ENCODE measurements at places on chromosomes 6 and 20.

DNA sequence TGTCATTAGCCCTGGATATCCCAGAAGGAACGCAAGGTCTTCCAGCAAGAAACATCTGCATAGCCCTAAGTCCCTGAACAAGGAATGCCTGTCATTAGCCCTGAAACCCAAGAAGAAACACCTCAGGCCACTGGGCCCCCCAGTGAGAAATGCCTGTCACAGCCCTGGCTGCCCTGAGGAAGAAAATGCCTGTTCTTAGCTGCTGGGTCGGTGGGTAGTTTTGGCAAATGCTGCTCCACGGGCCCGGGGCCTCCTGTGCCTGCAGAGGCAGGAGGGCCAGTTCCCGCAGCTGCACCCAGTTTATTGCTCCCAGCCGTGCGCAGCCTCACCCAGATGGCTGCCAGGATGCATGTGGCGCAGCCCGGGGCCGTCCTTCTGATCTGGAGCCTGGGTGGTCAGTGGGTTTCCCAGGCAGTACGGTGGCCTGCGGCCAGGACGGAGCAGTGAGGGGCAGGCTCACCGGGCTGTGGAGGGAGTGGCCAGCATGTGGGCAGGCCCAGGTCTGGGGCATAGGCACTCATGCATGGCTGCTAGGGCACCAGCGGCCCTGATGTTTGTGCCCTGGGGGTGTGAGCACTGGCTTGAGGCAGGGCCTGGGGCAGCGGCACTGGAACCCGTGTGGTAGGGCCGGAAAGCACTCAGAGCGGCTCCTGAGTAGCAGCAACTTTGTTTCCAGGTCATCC, 219.0 kb downstream of the ERMARD start:
- no peaks in the 10 kb centered on the region for H3K27me3 ChIP-seq
- no peaks in the 10 kb centered on the region for H3K36me3 ChIP-seq
- DNase-seq = no peak
- H3K27ac ChIP-seq = no peak overlapping the region
- H3K4me1 ChIP-seq = peaks cover 4% of the 10 kb centered on the region
- no peak overlapping the region for H3K4me3 ChIP-seq

DNA sequence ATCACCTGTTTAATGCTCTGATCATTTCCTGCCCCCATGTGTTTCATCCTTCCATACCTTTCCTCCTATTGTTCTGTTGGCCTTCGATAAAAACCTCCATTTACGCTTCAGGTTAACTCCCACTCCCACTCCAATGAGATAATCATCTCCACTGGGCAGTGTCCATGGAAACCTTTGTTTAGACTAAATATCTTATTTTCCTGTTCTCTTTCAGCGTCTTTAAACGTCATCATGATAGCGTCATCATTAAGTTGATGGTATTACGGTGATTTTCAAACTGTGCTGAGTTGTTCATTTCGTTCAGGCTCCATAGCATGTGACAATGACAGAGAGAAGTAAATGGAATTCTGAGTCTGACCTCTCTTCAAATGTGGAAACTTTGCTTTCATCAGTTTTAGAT, 970.5 kb upstream of the SLC35B3 start:
- H3K27ac ChIP-seq = no peak overlapping the region
- no peaks in the 10 kb centered on the region for H3K4me1 ChIP-seq

DNA sequence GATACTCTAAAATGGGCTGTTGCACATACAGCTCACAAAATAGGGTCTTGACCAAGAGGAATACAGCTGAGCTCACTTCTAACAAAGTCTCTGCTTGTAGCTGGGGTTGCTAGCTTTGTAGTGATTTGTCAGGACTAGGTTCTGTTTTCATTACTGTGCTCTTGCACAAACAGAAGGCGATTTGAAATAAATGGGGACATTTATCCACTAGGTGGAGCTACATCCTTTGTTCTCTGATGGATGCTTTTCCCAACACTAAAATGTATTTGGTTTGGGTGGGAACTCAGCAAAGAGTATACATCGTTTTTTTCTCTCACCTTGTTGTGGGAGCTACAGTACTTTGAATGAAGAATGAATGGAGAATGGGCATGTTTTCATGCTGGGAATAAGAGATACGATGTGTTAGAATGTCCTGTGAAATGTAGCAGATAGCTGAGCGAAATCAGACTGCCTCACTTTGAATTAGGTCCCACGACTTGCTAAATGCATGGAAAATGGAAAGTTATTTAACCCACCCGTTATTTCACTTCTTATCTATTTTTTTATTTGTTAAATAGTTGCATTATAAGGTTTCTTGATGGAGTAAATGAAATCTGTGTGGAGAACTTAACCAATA, 494.7 kb upstream of the MAP3K7 start:
- H3K36me3 ChIP-seq = no peaks in the 10 kb centered on the region
- no peaks in the 10 kb centered on the region for H3K4me1 ChIP-seq
- no peak overlapping the region for H3K27ac ChIP-seq
- no peak for DNase-seq
- H3K27me3 ChIP-seq = no peaks in the 10 kb centered on the region
- no peak overlapping the region for H3K4me3 ChIP-seq

DNA sequence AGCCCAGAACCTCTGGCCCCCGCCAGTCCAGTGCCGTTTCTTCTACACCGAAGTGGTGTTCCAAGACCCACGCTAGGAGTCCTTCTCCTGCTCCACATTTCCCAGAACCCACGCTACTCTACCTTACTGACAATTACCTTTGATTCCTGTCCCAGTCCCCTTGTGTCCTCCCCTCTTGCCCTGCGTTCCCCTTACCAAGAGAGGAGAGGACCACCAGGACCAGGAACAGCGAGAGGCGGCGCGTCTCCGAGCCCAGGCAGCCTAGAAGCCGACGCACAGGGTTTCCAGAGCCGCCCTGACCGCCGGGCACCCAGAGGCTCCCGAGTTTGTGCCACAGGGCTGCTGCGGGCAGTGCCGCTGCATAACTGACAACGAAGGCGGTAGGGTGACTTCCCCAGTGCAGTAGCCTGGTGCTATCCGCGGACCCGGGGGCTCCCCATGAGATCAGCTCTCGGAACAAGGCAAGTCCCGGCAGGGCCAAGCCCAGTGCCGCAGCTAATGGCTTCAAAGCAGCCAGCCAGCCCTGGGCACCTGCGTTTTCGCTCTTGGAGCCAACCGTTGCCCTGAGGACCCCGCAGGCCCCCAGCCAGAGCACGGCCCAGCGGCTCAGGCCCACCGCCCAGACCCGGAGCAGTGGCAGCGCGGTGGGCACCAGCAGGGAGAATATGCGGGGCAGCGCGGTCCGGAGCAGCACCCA, 512 bp downstream of the TAP1 start:
- H3K36me3 ChIP-seq = peaks cover 83% of the 10 kb centered on the region
- peaks cover 74% of the 10 kb centered on the region for H3K4me1 ChIP-seq
- H3K27ac ChIP-seq = peak overlapping the region; percentile 96
- peak; percentile 84 for DNase-seq
- no peaks in the 10 kb centered on the region for H3K27me3 ChIP-seq

GRCh38 chr20:33005132-33005566, 916 bp upstream of the SUN5 start:
- H3K27me3 ChIP-seq = no peaks in the 10 kb centered on the region
- peaks cover 30% of the 10 kb centered on the region for H3K4me1 ChIP-seq
- H3K4me3 ChIP-seq = no peak overlapping the region
- no peaks in the 10 kb centered on the region for H3K36me3 ChIP-seq

DNA sequence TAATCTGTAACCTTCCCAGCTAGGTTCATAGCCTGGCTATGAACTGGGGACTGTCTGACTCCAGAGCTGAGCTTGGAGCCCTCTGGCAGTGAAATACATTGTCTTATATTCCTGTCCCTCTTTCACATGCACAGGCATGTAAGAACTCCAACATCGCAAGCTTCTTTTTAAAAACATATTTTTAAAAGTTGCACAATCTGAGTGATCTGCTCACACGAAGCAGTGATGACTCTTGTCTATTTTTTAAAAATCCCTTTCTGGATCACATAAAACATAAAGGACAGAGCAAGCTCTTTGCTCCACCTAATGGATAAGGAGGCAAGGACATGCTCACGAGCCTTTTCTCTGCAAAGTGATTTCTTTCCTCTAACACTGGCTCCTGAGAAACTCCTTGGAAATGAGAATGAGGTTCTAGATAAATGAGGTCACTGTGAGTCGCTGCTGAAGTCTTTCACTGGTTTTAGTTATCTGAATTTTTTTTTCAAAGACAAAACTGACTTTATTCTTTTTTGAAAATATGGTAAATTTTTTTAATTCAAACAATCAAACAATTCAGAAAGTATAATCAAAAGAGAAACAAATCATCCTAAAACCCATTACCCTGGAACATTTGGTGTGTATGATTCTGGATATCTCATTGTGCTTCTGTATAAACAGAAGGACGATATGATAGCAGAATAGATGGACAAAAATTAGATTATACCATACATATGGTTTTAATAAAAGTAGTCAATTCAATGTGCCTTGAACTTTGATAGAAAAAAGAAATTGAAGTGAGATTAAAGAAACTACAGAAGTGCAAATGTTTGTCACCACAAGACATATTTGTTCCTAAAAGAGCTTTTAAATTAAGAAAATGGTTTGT, 30.8 kb downstream of the IL20RA start:
- H3K36me3 ChIP-seq = no peaks in the 10 kb centered on the region
- H3K27ac ChIP-seq = no peak overlapping the region
- peaks cover 52% of the 10 kb centered on the region for H3K27me3 ChIP-seq
- DNase-seq = no peak
- no peak overlapping the region for H3K4me3 ChIP-seq

DNA sequence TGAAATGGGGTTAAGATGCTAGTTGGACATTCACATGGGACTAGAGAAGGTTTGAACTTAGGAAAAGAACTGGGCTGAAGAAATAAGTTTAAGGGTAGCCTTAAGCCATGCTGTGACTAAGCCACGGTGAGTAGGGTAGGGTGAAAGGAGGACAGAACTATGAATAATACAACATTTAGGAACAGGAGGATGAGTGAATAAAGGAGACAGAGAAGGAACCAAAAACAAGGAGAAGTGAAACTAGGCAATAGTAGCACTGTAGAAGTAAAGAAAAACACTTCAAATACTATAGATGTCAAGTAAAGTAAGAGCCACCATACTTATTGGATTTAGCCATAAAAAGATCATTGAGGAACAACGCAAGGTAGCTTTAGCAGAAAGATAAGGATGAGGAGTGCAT, 111.2 kb downstream of the KCNQ5 start:
- H3K4me3 ChIP-seq = no peak overlapping the region
- H3K27me3 ChIP-seq = no peaks in the 10 kb centered on the region
- no peaks in the 10 kb centered on the region for H3K4me1 ChIP-seq
- no peaks in the 10 kb centered on the region for H3K36me3 ChIP-seq

DNA sequence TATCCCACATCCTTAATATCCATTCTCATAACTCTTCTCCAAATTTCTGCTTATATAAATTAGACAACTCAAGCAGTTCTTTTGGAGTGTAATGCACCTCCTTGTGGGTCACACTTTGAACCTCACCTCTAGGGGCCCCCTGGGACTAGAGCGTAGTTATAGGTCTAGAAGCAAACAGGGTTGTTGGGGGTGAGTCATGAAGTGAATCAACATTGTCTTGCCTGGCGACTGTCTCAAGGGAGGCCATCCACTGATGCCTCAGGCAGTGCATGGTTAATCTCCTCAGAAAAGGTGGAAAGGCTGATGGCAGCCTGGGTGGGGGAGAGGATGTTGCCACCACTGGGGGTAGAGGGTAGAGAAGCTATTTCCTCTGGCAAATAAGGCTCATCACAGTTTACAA, 129.1 kb downstream of the TNFRSF21 start:
- peaks cover 14% of the 10 kb centered on the region for H3K27me3 ChIP-seq
- no peaks in the 10 kb centered on the region for H3K4me1 ChIP-seq
- no peaks in the 10 kb centered on the region for H3K36me3 ChIP-seq
- H3K27ac ChIP-seq = no peak overlapping the region
- no peak overlapping the region for H3K4me3 ChIP-seq

DNA sequence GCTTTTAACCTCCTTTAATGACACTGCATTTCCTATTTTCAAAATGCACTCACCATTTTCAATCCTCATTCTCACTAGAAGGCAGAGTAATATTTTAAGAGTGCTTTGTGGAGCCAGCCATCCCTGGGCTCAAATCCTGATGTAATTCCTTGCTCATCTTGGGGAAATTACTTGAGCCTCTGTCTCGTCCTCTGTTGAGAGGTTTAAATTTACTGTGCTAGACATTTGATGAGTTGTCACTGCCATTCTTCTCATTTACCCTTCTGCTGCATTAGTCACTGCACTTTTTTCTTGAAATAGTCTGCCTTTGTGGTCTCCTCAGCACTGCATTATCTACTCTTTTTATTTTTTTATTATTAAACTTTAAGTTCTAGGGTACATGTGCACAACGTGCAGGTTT, 150.0 kb upstream of the HDDC2 start:
- no peak for DNase-seq
- H3K4me1 ChIP-seq = no peaks in the 10 kb centered on the region
- no peak overlapping the region for H3K4me3 ChIP-seq

- H3K27ac ChIP-seq = no peak overlapping the region
- H3K36me3 ChIP-seq = no peaks in the 10 kb centered on the region
- H3K4me1 ChIP-seq = no peaks in the 10 kb centered on the region
- no peak overlapping the region for H3K4me3 ChIP-seq
These were observed 78.5 kb upstream of the BHLHE23 start for GRCh38 chr20:63085151-63085861.

DNA sequence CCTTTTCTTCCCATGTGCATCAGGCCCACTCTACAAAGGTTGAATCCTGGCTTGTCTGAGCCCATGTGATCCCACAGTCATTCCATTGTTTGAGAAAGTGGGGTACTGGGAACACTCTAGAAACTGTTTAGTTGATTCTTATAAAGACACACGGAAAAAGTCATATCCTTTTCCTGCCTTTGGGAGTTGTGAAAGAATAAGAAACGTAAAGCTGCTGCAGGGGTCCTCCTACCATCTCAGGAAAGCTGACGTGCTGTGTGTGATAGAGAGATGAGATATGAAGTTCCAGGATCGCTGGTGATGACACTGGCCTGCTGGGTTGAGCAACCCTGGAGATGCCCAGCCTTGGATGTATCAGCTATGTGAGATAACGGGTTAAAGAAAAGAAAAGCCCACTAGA, 21.3 kb upstream of the HLA-DRB5 start:
- no peak overlapping the region for H3K27ac ChIP-seq
- H3K4me3 ChIP-seq = no peak overlapping the region
- no peaks in the 10 kb centered on the region for H3K4me1 ChIP-seq
- H3K36me3 ChIP-seq = no peaks in the 10 kb centered on the region

GRCh38 chr20:61186771-61187472, 65.1 kb upstream of the CDH4 start:
- no peak overlapping the region for H3K4me3 ChIP-seq
- no peaks in the 10 kb centered on the region for H3K4me1 ChIP-seq
- H3K36me3 ChIP-seq = no peaks in the 10 kb centered on the region

Measured in activated T-cell treated with anti-CD3 and anti-CD28 coated beads, Interleukin-2, amount 50 U/mL, for 72 hours (primary cell).